Smooth muscle cell of the brain vasculature (primary cell): ENCODE measurements at places on chromosomes 16 and 17.

GRCh38 chr17:50977487-50978159 is 111.5 kb upstream of the TOB1 start:
- DNase-seq: no peak

- no peak for DNase-seq
Observed at GRCh38 chr17:81278831-81279230, 16.3 kb downstream of the SLC38A10 start.

DNA sequence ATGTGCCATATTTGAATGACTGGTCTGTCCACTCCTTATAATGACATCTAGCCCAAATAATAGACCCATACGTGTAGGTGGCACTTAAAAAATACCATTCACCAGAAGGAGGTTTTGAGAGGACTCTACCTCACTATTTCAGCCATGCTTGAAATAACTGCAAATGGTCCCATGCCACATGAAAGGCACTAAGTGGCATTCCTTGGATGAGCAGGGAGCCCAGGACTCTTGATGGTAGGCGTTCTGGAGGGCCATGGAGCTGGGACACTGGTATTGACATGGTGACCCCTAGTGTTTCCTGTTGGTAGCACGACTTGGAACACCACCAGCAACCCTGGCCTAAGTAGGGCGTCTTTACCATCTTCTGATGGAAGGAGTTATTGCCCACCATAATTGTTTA is 148.7 kb upstream of the ZFHX3 start:
- no peak for DNase-seq

DNA sequence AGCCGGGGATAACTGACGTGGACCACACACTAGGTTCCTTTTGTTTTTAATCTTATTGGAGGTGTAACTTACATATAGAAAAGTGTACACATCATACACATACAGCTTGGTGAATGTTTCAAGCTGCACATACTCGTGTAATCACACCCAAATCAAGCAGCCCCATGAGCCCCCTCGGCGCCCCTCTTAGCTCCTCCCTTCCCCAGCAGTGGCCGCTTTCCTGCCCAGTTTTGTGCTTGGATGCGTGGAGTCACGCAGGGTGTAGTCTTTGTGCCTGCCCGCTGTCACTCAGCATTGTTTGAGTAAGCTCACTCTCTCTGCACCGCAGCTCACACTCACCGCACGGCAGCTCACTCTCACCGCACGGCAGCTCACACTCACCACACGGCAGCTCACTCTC is 151.7 kb upstream of the CHMP6 start:
- no peak for DNase-seq

DNA sequence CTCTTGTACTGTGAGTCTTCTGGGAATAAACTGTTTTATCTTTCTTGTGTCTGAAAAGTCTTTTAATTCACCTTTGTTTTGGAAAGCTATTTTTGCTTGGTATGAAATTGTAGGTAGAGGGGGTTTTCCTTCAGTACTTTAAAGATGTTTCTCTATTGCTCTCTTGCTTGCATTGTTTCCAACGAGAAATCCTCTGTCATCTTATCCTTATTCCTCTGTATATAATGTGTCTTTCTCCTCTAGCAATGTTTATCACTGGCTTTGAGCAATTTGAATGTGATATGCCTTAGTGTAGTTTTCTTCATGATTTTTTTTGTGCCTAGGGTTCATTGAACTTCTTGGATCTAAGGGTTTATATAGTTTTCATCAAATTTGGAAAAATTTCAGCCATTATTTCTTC is 96.3 kb downstream of the CDK5R1 start:
- no peak for DNase-seq

GRCh38 chr17:73896966-73897365 is 252.7 kb upstream of the SDK2 start:
- DNase-seq: no peak

GRCh38 chr16:2159175-2159838 is 3.7 kb downstream of the TRAF7 start:
- DNase-seq: no peak

DNA sequence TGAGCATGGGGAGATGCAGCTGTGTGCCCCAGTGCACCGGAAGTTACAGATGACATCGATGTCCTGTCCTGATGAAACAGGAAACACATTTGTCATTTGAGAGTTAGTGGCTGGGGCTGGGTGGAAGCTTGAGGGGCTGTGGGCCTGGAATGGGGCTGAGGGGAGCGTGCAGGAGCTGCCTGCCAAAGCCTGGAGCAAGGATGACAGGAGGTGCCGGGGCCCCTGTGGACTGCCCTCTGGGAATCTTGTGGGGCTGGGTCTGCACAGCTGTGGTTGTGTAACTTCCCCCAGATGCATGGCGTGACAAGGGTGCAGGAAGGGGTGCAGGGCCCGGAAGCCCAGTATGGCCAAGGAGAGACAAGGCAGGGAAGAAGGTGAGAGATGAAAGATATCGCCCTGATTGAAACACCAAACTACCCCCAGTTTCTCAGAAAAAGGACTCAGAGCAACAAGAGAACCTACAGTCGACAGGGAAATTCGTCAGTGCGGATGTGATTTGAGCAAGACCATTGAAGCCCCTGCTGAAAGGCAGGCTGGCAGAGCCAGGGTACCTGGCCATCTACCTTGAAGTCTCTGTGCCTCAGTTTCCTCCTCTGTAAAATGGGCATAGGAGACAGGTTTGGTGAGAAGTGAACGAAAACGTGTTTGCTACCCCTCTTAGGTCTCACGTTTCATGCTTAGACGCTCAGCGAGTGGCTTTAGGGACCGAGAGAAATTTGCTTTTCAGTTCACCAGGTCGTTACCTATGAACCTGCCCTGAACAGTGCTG is 8.8 kb downstream of the MMP25 start:
- no peak for DNase-seq

DNA sequence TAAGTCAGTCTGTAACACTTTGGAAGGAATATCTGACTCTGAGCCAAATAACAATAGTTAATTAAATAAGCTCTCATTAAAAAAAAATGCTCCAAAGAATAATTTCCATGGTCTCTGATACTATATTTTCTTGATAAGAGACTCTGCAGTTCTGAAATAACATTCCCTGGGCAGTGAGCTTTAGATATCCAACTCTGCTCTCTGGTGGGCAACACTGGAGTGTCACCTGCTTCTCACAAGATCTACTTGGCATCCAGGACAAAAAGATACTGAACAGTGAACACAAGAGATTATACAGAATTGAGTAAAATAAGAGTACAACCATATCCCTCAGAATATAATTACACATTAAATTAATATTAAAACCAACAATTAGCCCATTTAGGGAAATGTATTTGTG is 13.7 kb downstream of the BLMH start:
- no peak for DNase-seq

DNA sequence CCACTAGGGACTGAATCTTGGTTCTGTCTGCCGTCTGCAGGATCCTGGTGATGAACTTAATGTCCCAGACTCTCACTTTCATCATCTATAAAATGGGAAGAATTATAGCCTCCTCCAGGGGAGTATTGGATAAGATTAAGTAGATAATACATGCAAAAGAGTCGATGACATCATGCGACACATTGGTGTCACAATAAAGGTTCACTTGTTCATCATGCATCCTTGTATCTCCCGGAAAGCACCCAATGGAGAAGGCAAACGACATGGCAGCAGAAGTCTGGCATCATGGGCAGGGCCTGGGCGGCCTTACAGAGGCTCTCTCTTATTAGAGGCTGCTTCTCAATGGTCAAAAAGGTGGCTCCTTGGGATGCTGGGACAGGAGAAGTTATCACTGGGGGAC is 35.1 kb upstream of the CD300E start:
- no peak for DNase-seq

- DNase-seq: peak; percentile 60
Observed at GRCh38 chr16:83813823-83814658, 6.3 kb downstream of the HSBP1 start.

- DNase-seq: no peak
Observed at GRCh38 chr17:28472871-28473497, 460 bp upstream of the SLC13A2 start.

DNA sequence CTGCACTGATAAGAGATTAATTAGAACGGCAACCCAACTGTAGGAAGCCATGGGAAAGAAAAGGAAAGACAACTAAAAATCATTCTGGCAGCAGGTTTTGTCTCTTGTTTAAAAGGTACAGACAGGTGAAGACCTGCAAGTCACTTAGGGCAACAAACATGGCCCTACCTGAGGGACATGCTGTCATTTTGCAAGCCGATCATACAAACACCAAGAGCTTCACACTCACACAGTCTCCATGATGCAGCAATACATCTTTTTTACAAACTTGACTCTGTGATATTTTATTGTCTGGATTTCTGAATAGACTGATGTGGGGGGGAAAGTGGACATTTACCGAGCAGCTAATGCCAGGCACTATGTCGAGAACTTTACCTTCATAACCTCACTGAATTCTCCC is 101.8 kb downstream of the PARN start:
- DNase-seq: no peak

- no peak for DNase-seq
Observed at GRCh38 chr17:40310882-40311391, 2.0 kb downstream of the RARA start.

DNA sequence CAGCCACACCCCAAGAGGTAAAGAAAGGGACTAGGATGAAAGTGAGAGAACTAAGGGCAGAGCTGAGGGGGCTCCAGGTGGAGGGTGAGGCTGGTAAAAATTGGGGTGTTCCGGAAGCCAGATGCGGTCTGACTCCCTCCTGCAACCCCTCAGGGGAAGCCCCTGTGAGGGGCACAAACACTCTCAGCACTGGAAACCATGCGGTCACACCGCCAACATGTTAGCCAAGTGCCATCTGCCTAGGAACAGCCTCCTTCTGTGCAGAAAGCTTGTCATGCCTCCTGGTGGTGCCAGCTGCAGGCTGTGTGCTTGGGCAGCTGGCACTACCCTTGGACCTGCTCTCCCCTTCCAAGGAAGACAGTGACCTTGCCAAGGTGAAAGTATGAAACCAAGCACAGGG is 83.5 kb upstream of the RPL38 start:
- DNase-seq: no peak

DNA sequence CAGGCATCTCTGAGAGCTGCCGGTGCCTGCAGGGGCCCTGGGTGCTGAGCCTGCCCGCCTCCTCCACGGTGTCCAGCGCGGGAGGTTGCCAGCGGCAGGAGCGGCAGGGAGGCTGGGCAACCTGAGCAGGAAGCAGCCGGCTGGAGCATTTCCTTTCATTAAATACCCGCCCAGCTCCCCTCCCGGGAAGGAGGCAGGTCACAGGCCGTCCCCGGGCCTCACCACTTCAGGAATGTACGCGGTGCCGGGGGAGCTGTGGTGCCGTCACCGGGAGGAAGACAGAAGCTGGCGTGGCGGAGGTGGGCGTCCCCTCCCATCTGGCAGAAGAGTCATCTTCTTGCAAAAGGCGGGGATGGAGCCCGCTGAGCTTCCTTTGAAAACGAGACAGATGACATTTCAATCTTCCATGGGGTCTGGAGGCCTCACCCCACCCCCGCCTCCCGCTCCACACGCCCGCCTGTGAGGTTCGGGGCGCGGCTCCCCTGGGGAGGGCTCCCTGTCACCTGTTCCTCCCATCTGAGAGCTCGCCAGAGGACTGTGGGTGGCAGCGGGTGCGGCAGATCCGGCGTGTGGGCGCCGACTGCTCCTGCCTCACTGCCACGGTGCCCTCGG is 16.0 kb downstream of the SOX8 start:
- DNase-seq: no peak

DNA sequence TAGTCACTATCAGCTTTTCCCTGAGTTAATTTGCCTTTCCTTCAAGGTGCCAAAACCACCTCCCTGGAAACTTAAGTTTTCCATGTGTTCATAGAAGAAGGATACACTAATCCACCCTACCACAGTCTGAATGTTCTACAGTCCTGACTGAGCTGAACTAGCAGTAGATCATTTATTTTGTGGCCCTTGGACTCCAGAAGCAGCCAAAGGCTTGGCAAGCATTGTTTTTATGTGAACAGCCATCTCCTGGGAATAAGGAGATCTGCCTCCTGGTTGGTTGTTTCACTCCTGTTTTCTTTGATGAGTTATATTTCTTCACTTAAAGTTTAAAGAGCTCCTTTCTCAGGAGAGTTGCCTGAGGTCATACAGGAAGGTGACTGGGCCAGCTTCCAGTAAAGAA is 634.6 kb upstream of the SOX9 start:
- no peak for DNase-seq

DNA sequence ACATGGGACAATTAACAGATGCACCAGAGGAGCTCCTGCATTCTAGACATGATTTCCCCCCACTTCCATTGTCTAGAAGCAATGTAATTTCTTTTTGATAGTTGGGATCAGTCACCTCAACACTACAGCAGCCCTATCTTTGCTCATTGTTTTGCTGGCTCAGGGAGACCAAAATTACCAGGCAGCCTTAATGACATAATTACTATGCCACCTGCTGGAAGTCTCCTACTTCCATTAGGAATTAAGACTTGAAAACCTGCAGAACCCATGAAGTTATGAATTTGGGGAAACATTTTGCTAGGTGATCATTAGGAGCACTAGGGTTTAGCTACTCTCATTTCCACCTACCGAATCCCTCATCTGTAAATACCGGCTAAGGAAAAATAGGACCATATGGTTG is 312.0 kb upstream of the CA10 start:
- no peak for DNase-seq

DNA sequence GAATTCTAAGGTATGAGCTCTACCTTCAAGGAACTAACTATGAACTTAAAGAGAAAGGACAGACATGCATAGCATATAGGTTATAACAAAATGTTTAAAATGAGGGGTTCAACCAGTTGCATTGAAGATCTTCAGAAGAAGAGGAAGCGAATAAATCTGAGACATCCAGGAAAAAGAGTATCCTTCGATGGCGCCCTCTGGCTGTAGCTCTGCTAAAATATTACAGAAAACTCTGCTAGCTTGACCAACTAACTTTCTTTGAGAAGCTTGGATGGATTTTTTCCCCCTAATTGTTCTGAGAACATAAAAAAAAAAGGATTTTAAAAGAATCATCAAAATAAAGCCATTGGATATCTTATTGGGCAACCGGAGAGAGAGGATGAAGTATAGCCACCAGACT is 659.9 kb upstream of the SOX9 start:
- no peak for DNase-seq

GRCh38 chr17:61806081-61806828 is 57.1 kb downstream of the BRIP1 start:
- no peak for DNase-seq

DNA sequence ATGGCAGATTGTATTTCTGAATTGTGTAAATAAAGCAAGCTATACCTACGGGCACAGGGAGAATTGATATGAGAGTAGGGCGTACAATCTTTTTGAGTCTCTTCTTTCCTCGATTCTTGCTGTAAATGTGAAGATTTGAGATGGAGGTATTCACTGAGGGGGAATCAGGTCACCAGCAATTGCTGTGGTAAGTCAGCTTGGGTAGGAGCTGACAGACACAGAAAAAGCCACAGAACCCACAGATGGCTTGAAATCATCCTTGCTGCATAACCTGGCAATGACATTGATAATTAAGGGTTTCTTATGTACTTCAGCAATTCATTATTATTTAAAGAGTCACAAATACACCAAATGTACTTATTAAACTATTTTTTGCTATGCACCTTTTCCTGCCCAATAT is 164.2 kb downstream of the CNTNAP4 start:
- no peak for DNase-seq

GRCh38 chr17:40442392-40443195 is 656 bp upstream of the IGFBP4 start:
- no peak for DNase-seq

GRCh38 chr16:89958068-89958467 is 9.5 kb downstream of the DEF8 start:
- no peak for DNase-seq
